ENCODE measurements at places on chromosomes 4 and X.

DNA sequence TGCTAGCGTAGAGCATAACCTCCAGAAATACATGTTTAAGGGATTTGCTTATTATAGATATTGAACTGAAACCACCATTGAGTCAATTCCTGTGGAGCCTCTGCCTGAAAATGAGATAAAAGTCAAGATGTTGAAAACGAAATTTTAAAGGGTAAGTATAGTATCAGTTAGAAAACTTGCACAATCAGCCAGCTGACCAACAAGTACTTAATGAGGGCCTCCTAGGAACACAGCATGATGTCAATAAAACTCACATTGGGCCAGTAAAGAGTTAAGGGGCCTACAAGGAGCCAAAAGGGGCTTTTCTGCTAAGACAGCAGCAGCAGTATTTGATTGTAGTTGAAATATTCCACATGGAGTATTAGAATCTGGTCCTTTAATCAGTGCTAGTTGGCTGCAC lies 314.1 kb upstream of the PPARGC1A start:
- no peak for DNase-seq

- no peak for DNase-seq
Measured at GRCh38 chr4:159422019-159422418, 319.1 kb downstream of the RAPGEF2 start.

- no peak for DNase-seq
Measured at GRCh38 chr4:76984788-76985211, 35.2 kb downstream of the SEPTIN11 start.

- DNase-seq, result no peak
Measured at GRCh38 chr4:158860856-158861255, 92.0 kb downstream of the FNIP2 start.

DNA sequence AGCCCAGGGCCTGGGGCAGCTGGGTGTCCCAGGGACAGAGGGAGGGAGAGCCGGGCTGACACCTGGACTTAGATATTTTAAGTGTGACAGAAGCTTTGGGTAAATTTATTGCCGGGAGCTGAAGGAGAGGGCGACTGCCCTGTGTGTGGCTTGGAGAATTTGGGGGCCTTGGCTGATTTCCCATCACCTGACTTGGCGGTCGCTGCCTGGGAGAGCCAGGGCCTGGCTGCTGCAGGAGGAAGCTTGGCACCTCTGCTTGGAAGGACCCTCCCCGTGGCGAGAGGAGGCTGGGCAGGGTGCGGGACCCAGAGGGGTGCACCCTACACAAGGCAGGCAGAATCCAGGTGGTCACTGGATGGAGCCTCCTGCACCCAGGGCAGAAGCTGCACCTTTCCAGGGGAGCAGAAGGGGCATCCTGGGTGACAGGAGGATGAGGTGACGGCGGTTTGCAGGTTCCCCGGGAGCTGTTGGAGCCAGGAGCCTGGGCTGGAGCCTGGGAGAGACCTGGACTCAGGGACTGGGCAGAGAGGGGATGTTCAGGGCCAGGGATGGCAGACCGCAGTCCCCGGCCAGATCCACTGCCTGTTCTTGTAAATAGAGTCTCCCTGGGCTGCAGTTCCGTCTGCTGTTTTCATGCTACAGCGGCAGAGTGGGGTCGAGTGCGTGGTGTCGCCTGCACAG lies 72.0 kb downstream of the RGS12 start:
- no peak for DNase-seq

DNA sequence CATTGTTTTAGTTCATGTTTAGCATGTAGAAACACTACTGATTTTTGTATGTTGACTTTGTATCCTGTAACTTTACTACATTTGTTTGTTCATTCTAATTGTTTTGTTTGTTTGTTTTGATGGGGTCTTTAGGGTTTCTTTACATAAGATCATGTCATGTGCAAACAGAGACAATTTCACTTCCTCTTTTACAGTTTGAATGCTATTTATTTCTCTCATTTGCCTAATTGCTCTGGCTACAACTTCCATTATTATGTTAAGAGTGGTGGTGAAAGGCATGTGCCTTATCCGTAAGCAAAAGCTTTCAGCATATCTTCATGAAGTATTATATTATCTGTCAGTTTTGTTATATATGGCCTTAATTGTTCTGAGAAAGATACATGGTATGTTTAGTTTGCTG lies 571.1 kb downstream of the PCDH7 start:
- no peak for DNase-seq

GRCh38 chr4:45971108-45971507 lies 152.7 kb downstream of the GABRG1 start:
- DNase-seq, result no peak

DNA sequence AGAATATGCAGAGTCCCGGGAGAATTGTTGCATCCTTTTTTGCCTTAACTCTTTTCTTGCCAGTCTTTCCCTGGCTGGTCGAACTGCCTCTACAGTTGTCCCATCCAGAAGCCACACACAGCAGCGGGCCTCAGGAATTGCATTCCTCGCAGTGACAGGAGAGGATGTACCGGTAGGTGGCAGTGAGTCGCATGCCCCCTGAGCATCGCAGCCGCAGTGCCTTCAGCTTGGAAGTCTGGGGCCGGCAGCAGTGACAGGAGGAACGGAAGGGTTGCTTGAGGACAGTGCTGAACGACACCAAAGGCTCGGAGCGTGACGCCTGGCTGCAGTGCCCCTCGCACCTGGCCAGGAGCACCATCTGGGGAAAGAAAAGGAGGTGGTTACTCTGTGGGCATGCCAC lies 23.5 kb downstream of the NDP start:
- DNase-seq, result peak; percentile 27

DNA sequence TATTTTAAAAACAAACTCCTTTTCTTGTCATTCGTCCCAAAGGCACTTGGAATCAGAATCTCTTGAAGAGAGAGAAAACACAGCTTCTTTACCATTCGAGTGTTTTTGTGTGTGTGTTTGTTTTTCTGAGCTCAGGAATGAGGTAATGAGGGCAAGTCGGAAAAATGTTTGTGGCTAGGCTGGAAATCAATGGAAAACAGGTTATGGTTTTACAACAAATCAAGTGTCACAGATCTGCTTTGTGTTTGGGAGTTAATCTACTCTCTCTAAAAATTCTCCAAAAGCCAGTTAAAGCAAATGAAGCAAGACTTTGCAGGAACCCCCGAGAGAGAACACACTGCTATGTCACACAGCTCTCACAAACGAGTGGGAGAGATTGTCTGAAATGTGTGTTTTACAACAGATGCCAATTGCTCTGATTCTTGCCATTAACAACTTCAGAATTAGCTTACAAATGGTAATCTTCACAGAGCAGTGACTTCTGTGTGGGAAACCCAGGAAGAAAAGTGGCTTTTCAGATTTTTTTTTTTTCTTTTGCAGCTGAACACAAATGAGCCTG lies 264.1 kb downstream of the CBLL2 start:
- DNase-seq, result no peak

DNA sequence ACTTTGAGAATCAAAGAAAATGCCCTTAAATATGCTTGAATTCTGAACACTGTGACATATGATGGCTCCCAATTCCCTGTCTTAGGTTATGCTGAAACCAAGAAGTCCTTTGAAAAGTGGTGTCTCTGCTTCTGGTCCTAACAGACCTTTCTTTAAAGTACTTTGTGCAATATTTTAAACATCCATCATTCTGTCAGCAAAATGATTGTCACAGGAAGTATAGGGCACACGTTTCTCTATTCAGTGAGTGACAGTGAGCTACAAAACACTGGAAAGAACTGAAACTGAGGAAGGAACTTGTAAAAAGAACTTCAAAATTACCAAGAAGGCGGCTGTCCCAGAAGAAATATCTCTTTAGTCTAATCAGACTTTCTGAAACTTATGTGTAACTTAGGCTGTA lies 12.2 kb upstream of the NUP54 start:
- no peak for DNase-seq

DNA sequence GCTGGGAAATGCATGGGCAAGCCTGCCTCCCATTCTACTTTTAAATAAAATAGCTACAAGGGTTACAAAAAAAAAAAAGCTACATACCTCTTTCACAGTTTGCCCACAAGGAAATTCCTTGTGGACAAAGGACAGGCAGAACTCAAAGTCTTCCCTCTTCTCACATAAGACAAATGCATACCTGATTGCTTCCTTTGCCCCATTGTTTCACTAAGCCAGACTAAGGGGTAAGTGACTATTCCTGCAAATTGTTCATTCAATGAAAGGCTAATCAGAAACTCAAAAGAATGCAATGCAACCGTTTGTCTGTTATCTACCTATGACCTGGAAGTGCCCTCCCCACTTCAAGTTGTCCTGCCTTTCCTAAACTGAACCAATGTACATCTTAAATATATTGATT lies 780.6 kb downstream of the FAM133A start:
- no peak for DNase-seq

DNA sequence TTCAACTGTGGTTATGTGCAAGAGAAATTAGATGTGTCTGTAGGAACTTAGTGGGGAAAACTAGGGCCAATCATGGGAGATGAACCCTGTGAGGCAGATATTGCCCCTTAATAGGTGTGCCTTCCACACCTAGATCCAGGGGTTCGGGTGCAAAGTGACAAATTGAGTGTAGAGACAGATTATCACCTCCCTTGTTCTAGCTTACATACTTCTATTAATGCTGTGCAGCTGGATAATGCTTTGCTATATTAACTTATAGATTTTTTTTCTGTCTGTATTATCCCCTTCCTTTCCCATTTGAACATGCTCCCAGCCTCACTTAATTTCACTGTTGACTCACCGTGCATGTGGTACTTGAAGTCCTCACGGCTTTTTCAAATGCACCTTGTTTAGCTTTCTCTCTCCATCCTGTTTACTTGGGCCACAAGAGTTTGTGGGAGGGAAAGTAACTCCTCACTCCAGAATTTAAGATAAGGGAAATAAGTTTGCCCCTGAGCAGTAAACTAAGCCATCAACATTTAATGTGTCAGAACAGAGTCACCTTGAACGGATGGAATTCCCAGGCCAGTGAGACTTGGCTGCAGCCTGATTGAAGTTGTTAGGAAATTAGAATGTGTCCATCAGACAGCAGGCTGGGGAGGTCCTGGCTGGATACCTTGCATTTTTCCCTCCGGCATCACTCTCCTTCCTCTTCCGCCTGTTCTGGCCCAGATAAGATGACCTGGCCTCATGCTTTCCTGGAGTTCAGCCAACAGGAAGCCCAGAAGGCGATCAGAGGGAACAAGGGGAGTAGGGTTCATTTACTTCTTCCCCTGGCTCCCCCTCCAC lies 478.4 kb downstream of the BCOR start:
- no peak for DNase-seq

GRCh38 chr4:122911588-122911987 lies 10.8 kb downstream of the NUDT6 start:
- no peak for DNase-seq

GRCh38 chr4:53763813-53764597 lies 172.7 kb upstream of the LNX1 start:
- no peak for DNase-seq

DNA sequence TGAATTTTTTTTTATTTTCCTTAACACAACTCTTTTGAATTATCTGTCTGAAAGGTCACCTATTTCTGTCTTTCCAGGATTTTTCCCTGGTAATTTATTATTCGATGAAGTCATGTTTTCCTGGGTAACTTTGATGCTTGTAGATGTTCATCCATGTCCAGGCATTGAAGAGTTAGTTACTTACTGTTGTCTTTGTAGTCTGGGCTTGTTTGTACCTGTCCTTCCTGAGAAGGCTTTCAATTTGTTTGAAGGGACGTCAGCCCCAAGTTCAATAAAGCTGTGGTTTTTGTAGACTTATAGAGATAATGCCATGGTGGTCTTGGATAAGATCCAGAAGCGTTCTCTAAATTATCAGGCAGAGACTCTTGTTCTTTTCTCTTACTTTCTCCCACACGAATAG lies 252.4 kb upstream of the ARHGAP24 start:
- no peak for DNase-seq

DNA sequence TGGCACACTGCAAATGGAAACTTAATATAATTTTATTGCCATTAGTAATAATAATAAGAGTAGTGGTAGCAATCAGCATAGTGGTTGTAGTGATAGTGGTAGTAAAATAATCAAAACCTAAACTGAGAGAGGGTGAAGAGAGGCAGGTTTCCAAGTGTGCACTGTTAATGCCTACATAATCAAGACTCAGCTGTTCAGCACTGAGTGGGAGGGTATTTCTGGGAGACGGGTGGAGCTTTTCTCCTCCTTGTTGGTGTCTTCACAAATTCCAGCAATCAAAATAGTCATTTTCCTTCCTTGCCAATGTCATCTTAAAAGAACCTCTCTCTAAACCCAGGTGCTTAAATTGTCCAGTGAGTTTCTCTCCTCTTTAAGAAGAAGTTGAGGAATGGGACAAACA lies 18.6 kb downstream of the CCDC149 start:
- DNase-seq, result no peak

GRCh38 chrX:119028733-119029330 lies 44.0 kb upstream of the CT47C1 start:
- no peak for DNase-seq

GRCh38 chr4:184154199-184154598 lies 63.5 kb downstream of the ENPP6 start:
- no peak for DNase-seq

GRCh38 chr4:66052426-66052825 lies 382.1 kb upstream of the EPHA5 start:
- DNase-seq, result no peak

- no peak for DNase-seq
Measured at GRCh38 chrX:85666471-85666870, 287.0 kb upstream of the POF1B start.

DNA sequence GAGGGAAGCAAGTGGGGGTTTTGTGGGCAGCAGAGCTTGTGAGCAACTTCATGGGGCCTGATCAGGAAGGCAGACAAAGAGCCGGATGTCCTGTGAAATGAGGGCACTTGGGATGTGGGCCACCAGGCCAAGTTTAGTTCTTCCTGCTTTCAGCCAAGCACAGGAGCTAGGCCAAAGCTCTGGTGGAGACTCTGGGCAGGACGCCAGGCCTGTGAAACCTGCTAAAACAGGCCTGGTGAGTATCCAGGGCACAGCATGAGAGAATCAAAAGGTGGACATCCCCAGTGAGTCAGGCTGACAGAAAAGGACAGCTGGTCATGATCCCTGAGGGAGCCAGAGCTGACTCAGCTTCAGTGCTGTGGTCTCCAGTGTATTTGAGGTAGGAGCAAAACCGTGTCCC lies 95.7 kb downstream of the NPNT start:
- DNase-seq, result no peak

DNA sequence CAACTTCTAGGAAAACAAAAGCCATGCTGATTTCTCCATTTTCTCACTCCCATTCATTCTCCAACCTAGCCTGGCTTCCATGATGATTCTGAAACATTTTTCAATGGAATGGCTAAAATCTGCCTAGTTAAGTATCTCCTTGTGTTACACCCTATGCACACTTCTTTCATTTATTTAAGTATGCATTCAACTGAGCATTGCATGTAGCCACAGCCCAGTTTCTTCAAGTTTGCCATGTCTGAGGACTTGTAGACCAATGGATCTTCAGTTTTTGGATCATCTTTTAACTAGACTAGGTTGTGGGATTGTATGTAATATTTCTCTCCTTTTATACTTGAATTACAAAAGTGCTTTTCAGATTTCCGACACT lies 35.5 kb upstream of the MGST2 start:
- no peak for DNase-seq

DNA sequence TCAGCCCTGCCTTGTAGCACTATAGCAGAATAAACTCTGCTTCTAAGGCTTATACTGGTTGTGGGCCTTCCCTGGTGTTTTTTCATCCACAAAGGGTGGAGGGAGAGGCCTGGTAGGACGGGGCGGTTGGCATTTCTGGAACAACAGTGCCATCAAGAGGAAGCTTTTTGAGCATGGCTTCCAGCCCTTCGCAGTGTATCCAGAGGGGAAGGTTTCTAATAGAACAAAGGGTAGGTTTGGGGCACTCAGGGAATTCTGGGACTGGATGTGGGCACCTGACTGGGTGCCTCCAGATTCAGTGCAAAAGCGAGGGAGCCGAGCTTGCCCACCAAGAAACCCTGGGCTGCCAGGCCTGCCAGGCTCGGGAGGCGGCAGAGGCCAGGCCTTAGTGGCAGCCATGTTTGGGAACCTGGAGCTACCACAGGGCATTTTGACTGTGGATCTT lies 229.6 kb upstream of the AGTR2 start:
- peak; percentile 12 for DNase-seq
